ENCODE measurements at places on chromosomes 7 and 10.

DNA sequence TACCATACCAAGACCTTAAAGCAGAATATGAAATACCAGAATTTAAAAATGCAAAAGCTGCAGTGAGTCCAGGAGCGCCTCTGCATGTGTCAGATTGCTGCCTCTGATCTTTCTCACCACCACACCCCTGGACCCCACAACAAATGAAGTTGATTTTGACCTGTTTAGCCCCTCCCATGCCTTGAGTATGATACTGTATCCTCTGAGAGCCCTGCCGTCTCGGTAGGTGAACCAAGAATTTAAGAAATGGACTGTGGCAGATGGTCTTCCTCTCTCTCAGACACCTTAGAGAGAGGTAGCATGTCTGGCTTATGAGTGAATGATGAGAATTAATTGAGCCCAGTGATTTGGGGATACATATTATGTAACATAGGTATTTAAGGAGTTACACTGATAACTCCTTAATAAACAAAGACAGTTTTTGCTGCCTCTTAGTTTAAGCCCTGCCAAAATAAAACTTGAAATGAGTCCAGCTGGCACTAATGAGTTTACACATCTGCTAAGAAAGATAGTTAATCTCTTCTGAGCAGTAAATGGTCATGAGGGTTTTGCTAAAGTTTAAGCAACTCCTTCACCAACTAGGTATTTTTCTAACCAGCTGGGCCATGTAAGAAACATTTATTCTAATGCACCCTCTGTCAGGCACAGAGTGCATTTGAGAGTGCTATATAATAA lies 4.5 kb upstream of the TFPI2 start:
- DNase-seq = no peak

GRCh38 chr7:26705567-26705966 lies 158.8 kb downstream of the SKAP2 start:
- peak; percentile 63 for DNase-seq

DNA sequence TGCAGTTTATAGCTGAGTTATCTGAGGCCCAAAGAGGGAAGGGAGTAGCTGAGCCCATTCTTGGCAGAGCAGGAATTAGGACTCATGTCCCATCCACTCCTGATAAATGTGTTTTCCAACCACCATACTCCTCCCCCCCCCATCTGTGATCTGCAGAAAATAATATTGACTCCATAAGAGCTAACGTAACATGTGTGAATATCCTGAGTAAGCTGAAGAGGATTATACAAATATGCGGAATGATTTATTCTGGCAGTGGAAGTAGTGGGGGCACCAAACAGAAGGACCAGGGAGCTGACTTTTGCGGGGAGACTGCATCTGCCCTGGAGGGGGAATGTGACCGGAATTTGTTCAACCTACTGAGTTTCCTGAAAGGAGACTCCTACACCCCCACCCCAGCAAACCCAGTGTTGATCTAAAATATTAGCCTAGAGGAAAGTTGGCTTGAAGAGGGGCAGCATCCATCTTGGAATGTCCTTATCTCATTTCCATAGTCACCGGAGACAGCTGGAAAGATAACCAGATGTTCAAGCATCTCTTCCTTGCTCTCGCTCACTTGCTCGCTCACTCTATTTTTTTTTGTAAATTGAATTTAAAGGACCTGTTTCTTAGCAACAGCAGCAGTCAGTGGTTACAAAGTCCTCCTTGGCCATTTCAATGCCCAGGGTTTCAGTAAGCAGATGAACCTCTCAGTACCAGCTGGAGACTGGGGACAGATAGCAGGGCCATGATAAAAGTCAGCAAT lies 114.7 kb downstream of the RPS24 start:
- no peak for DNase-seq

DNA sequence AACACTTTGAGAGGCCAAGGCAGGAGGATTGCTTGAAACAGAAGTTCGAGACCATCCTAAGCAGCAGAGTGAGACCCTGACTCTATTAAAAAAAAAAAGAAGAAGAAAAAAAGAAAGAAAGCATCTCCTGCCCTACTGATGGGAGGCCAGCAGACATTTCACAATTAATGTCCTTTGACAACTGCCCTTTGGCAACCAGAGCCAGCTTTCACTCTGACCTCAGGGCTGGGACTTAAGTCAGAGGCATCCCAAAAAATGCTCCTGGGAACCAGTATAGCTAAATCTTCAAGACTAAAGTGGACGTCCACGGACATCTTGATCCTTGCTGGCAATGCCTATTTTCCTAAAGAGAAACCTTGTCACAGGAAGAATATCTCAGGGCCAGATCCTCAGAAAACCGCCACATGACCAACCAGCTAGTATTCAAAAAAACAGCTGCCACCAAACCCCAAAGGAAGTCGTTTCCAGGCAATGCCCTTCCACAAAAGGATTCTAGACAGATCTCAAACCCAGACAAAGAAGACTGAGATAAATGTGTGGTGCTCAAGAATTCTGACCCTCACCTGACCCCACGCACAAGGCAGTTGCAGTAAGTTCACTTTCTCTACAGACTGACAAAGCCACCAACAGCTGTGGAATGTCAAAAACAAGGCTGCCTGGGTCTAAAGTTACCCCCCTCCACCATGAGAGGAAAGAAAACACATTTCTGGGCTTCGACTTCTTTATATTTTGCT lies 18.4 kb downstream of the GFRA1 start:
- no peak for DNase-seq

- peak; percentile 2 for DNase-seq
These were observed 18.8 kb upstream of the ZNF273 start for GRCh38 chr7:64884085-64884912.

DNA sequence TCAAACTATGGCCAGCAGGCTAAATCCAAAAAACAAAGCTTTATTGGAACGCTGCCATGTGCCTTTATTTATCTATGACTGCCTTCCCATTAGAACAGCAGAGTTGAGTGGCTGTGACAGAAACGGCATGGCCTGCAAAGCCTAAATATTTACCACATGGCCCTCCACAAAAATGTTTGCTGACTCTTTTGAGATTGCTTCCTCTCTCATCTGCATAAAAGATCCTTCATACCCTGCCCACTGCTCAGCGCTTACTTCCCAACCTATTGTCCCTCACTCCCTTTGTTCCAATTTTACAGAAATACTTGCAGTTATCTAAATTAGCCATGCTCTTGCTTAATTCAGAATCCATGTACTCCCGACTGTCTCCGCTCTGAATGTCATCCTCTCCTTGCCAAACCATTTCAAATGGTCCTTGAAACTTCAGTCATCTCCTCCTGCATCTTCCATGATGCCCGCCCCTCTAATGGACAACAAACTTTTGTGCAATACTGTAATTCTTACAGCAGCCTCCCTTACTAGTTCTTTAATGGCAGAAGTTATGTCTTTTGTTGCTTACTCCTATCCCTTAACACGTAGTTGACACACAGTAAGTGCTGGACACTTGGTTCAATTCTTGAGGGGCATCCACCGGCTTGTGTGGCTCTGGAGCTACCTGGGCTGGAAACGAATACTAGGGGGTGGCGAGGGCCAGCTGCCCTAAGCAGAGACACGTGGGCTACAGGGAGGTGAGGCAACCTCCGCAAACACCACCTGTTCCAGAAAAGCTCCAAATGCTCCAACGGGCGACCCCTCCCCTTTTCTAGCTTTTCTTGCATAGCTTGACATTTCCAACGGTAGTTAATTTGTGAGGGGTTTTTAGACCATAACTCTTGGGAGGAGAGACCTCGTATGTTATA lies 832 bp downstream of the XRCC2 start:
- peak; percentile 19 for DNase-seq

GRCh38 chr10:95382174-95382573 lies 91.4 kb upstream of the PDLIM1 start:
- DNase-seq = no peak

DNA sequence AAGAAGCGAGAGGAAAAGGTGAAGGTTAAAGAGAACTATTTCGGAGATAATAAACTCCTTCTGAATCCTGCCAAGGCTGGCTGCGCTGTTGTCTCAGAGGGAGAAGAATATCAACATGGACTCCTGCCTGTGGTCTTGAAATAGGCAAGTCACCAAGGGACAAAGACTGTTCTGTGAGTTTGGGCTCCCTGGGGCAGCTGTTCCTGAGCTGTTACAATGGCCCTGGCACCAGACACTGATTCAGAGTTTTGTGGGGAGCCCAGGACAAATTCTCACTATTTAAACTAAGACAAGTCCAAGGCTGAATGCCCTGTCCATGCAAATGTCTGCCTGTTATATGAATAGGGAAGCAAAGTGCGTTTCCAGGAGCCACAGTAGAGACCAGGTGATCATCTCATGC lies 81.4 kb downstream of the PRPF18 start:
- no peak for DNase-seq

GRCh38 chr7:29337546-29338116 lies 143.1 kb downstream of the CHN2 start:
- no peak for DNase-seq

GRCh38 chr7:3722396-3722922 lies 421.4 kb downstream of the SDK1 start:
- no peak for DNase-seq

- no peak for DNase-seq
These were observed 295.1 kb downstream of the RPS24 start for GRCh38 chr10:78328592-78329404.

DNA sequence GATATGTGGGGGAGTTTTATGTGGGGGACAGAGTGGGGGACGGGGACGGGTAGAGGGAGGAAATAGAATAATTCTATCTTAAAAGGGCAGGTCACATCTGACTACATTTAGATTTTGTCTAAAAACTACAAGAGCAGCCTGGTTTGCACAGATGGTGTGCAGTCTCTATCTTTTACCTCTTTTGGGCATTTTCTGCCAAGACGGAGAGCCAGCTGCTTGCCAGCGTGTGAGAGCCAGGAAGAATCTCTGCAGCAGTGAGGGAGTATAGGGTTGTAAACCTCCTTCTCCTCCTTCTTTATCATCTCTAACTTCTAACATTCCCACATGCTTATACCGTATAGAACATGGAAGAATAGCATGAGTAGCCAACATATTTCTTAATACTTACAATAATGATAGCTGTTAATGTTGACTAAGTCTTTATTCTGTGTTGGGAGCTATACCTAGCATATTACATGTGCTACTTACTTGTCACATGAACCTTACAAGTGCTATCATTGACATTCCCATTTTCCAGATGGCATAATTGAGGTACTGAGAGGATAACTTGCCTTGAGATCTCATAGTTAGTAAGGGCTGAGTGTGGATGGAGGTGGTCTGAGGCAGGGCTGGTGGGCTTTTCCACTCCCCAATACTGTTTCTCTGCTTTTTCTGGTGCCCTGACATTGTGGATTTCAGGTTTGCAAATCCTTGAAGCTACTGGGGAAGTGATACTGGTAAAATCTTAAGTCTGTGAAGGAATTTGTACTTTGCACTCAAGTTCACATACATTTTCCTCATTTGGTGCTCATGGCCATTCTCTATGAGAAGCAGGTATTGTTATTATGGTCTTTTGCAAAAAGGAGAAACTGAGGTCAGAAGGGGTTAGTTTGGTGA lies 1.1 kb downstream of the ENTPD1 start:
- DNase-seq = no peak

GRCh38 chr7:110600956-110601355 lies 490.0 kb upstream of the LRRN3 start:
- DNase-seq = no peak

GRCh38 chr7:107404740-107405537 lies 64.9 kb upstream of the GPR22 start:
- no peak for DNase-seq

DNA sequence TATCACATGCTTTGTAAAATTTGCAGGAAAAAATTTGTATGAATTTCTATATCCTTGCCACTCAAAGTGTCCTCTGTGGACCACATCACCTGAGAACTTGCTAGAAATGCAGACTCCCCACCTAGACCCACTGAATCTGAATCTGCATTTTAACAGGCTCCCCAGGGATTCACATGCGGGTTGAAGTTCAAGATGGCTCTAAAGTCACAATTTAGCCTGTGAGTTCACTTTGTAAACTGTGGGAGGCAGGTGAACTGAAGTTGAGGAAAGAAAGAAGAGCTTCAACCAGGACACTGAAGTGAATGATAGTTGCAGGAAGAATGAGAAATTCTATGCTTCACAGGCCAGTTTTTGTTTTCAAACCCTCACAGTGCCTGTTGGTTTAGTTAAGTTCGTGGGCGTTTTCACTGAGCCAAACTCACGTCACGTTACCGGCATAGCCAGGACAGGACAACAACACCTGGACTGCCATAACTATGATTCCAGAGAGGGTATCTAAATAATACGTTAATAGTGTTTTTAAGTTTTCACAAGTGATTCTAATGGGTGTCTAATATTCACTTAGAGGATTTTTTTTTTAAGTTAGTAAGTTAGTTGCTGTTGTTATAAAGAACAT lies 240.0 kb downstream of the PHTF2 start:
- no peak for DNase-seq

GRCh38 chr10:45082176-45082575 lies 81.5 kb downstream of the ZNF22 start:
- no peak for DNase-seq

GRCh38 chr7:39703144-39703543 lies 79.8 kb downstream of the RALA start:
- no peak for DNase-seq

- DNase-seq = no peak
These were observed 14.3 kb downstream of the GHRHR start for GRCh38 chr7:30977896-30978564.

- no peak for DNase-seq
These were observed 109.5 kb upstream of the CDCA7L start for GRCh38 chr7:22055226-22055625.

DNA sequence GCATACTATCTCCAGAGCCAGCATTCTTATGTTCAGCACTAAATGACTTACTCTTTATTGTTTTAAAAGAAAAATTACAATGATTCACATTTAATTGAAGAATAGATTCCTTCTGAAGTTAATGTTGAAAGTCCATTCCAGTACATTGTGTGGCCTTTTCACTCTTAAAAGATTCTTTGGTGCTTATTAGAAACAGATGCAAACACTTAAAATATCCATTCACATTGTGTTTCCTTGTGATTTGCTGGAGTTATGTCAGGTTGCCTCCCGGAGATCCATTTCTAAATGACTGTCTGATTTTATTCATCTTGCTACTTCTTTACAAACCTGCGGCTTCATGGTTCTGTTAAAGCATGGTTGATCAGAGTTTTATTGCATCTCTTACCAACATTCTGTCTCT lies 152.8 kb downstream of the FOXP2 start:
- DNase-seq = no peak

DNA sequence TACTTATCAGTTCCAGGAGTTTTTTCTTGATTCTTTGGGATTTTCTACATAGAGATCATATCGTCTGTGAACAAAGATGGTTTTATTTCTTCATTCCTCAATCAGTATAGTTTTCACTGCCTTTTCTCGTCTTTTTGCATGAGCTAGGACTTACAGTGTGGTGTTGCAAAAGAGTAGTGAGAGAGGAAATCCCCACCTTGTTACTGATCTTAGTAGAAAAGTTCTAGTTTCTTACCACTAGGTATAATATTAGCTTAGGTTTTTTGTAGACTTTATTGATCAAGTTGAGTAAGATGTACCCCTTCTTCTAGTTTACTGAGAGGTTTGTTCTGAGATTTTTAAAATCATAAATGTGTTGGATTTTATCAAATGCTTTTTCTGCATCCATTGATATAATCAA lies 123.3 kb downstream of the TMEM26 start:
- no peak for DNase-seq

GRCh38 chr10:127196282-127197153 lies at the start of gene INSYN2A:
Gene INSYN2A (minus strand): TSS chr10:127196591. CDS start chr10:127176395, 20,196 bp downstream.
- peak; percentile 66 for DNase-seq

Data from hepatic stellate cell (primary cell).